ENCODE measurements at places on chromosomes 7 and 10. TPM values are rescaled to one million over a fixed set of nuclear protein-coding genes. Genes with fewer than 3 reads are reported as not detected.

LIPN gene
- total RNA-seq, result not detected

LRRC4 gene
- 1.0 TPM for total RNA-seq

PTER gene
- total RNA-seq, result 34.7 TPM

SUN3 gene
- not detected for total RNA-seq

GRCh38 chr7:100029596-100029995 is 14.2 kb downstream of the ZKSCAN1 start:
- DNase-seq, result no peak

- DNase-seq, result no peak
These were observed 64.8 kb upstream of the GTF2IRD1 start for GRCh38 chr7:74388880-74389415.

- no peak for DNase-seq
These were observed 487.9 kb upstream of the MKI67 start for GRCh38 chr10:128614016-128614605.

GRCh38 chr7:83731154-83731553 is 82.2 kb upstream of the SEMA3E start:
- no peak for DNase-seq

- no peak for DNase-seq
These were observed 37.7 kb downstream of the NAMPT start for GRCh38 chr7:106246902-106247711.

DNA sequence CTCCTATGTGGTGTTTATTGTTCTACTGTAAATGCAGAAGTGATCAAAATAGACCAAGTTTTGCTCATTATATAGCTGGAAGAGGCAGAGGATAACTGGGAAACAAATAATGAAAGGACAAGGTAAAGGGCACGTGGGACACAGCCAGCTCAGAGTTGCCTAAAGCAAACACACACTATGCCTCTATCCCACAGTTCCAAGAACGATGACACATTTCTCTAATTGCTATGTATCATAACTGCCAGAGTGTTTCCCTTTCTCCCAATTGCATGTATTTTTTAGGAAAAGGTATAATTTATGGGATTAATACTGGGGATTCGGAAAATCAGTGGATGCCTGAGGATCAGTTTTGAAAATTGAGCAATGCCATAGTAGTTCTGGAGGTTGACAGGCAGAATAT is 49.0 kb downstream of the CCDC71L start:
- no peak for DNase-seq

DNA sequence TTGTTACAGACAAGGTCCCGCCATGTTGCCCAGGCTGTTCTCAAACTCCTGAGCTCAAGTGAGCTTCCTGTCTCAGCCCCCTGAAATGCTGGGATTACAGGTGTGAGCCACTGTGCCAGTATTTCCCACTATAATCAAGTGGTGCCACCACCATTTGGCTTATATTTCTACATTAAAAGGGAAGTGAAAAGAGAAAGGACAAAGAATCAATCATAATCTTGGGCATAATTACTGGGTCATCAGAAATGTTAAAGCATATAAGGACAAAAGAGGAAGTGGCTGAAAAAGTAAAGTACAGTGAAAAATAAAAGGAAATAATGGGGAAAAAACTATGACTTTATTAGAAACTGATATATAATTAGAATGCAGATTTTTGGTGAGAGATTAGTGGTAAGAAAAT is 25.7 kb upstream of the ENTPD1 start:
- DNase-seq, result no peak

Measured in renal cortical epithelial cell (primary cell).